ENCODE measurements at places on chromosomes 7 and 10. TPM values are rescaled to one million over a fixed set of nuclear protein-coding genes. Genes with fewer than 3 reads are reported as not detected.
A peak's percentile ranks its signal among the peaks of the same experiment; 100 is the strongest.

Gene STEAP1
- not detected for total RNA-seq

Gene ASL
- total RNA-seq, result 34.1 TPM

Gene CFAP46
- total RNA-seq, result not detected

Gene KEL
- 1.1 TPM for total RNA-seq

Gene DGKI
- not detected for total RNA-seq

Gene TM9SF3
- total RNA-seq, result 75.4 TPM

Gene DUS4L
- 10.3 TPM for total RNA-seq

Gene GJD4
- not detected for total RNA-seq

Gene ARHGEF5
- 10.0 TPM for total RNA-seq

DNA sequence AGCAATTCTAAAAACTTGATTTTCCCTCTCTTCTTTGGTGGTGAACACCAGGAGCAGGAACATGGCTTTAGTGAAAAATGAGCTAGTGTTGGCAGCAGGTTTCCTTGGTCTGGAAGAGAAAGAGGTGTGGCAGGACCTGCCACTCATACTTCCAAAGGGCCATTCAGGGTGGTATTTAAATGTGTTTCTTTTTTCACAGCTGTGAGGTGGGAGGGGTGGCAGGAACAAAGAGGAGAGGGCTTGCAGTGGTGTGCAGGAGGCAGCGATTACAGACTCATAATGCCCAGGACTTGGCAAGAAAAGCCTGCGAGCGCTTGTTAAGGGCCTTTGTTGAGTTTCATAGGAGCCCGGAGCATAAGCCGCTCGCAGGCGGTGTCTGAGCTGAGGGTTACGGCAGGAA lies 36.8 kb downstream of the WIPF3 start:
- H3K36me3 ChIP-seq, result no peaks in the 10 kb centered on the region
- no peak overlapping the region for H3K4me3 ChIP-seq
- no peak overlapping the region for H3K27ac ChIP-seq
- H3K27me3 ChIP-seq, result peaks cover 13% of the 10 kb centered on the region
- no peak for DNase-seq
- H3K4me1 ChIP-seq, result no peaks in the 10 kb centered on the region

- no peaks in the 10 kb centered on the region for H3K27me3 ChIP-seq
- H3K4me1 ChIP-seq, result no peaks in the 10 kb centered on the region
- H3K27ac ChIP-seq, result no peak overlapping the region
- DNase-seq, result no peak
- H3K36me3 ChIP-seq, result no peaks in the 10 kb centered on the region
Observed at GRCh38 chr10:131821378-131822012, 79.3 kb upstream of the PPP2R2D start.

- H3K27ac ChIP-seq, result no peak overlapping the region
- peaks cover 20% of the 10 kb centered on the region for H3K36me3 ChIP-seq
- no peaks in the 10 kb centered on the region for H3K27me3 ChIP-seq
- peak; percentile 26 for DNase-seq
Observed at GRCh38 chr7:875476-876076, 778 bp upstream of the GET4 start.

DNA sequence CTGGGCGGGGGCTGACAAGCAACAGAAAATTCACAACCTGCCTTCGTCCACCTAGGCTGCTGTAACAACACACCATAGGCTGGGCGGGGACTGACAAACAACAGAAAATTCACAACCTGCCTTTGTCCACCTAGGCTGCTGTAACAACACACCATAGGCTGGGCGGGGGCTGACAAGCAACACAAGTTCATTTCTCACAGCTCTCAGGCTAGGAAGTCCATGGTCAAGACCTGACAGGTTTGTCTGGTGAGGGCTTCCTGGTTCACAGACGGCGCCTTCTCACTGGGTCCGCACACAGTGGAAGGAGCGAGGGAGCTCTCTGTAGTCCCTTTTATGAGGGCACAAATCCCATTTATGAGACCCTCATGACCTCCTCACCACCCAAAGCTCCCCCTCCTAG lies 52.2 kb downstream of the DIP2C start:
- no peak for DNase-seq
- no peaks in the 10 kb centered on the region for H3K36me3 ChIP-seq
- peaks cover 19% of the 10 kb centered on the region for H3K27me3 ChIP-seq
- no peak overlapping the region for H3K4me3 ChIP-seq
- no peak overlapping the region for H3K27ac ChIP-seq

DNA sequence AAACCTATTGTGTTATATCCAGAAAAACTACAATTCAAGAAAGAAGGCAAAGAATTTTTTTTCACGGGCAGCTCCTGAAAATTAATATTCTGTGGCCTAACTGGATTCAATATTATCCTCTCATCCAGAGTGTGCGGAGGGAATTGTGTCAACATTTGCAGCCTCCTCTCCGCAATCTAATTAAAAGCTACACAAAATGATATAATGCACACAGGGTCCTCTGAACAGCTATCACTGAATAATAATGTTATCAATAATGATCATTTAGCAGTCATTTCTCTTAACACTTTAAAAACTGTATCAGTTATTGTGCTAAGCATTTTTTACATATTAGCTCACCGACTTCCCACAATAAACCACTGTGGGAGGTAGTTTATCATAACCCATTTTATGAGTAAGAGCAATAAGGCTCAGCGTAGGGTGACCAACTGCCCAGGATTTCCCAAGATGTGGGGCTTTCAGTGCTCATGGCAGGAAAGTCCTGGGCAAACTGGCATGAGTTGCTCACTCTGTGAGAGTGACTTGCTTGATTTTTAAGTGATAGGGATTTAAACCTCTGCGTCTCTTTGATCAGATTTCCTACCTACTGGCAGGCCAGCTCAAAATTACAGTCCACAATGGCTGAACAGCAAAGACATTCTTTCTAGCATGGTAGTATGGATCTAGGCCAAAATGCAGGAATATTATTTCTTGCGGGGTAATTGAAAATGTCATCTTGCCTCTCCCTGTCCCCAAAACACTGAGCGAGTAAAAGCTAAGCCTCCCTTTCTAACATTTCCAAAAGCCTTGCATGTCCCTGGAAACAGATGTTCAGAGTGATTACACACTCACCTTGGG lies 65.7 kb downstream of the AOAH start:
- H3K36me3 ChIP-seq, result peaks cover 11% of the 10 kb centered on the region
- H3K4me1 ChIP-seq, result peaks cover 24% of the 10 kb centered on the region
- DNase-seq, result no peak
- H3K27ac ChIP-seq, result no peak overlapping the region
- no peak overlapping the region for H3K4me3 ChIP-seq

DNA sequence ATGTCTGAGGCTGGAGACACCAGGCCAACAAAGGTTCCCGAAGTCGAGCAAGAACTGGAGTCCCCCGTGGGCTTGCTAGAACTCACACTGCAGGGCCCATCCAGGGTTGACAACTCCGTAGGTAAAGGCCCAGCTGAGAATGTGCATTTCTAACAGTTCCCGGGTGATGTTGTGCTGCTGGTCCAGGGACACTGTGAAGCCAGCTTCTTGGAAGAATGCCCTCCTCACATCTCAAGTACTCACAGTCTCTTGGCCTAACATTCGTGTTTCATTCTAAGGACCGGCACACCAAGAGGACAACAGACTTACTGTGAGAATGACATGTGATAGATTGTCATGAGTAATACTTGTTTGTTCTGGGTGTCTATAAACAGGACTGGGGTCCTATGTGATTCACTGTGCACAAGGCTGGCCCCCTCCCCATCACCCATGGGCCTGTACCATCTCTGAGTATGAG lies 682.3 kb upstream of the IGFBP3 start:
- no peak for DNase-seq
- no peaks in the 10 kb centered on the region for H3K4me1 ChIP-seq
- no peak overlapping the region for H3K4me3 ChIP-seq
- H3K27ac ChIP-seq, result no peak overlapping the region
- H3K27me3 ChIP-seq, result no peaks in the 10 kb centered on the region

- no peaks in the 10 kb centered on the region for H3K27me3 ChIP-seq
- no peaks in the 10 kb centered on the region for H3K36me3 ChIP-seq
- no peak overlapping the region for H3K4me3 ChIP-seq
Observed at GRCh38 chr7:110780712-110781111, 310.2 kb upstream of the LRRN3 start.

DNA sequence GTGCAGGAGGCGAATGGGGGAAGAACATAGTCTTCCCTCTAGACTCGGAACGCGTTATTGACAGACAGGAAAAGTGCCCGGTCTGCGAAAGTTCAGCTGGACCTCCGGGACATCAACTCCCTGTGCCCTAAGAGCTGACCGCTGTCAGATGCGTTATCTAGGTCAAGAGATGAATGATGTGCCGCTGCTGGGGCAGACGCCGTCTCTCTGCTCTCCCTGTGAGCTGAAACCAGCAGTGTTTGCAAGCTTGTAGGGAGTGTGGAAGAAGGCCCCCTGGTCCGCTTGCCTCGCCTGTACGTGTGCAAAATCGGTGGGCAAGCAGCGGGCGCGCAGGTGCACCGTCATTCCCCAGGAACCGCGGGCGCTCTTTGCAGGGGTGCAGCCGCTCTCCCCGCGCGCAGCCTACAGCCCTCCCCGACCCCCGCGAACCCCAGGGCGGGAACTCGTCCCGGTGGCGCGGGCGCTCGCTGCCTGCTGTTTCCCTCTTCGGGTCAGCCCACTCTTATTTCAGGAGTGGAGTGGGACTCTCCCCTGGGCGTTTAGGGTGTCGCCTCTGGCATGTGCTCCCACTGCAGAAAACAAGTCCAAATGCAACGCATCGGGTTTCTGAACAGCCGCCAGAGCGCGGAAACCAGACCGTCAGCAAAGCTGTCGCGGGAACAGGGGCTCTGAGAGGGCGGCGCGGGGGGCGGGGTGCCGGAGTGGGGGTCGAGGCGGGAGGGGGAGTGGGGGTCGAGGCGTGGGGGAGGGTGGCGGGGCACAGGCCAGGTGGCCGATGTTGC lies 1.8 kb upstream of the PFKFB3 start:
- peak overlapping the region; percentile 84 for H3K27ac ChIP-seq
- DNase-seq, result peak; percentile 50
- peaks cover 22% of the 10 kb centered on the region for H3K36me3 ChIP-seq
- H3K27me3 ChIP-seq, result no peaks in the 10 kb centered on the region

DNA sequence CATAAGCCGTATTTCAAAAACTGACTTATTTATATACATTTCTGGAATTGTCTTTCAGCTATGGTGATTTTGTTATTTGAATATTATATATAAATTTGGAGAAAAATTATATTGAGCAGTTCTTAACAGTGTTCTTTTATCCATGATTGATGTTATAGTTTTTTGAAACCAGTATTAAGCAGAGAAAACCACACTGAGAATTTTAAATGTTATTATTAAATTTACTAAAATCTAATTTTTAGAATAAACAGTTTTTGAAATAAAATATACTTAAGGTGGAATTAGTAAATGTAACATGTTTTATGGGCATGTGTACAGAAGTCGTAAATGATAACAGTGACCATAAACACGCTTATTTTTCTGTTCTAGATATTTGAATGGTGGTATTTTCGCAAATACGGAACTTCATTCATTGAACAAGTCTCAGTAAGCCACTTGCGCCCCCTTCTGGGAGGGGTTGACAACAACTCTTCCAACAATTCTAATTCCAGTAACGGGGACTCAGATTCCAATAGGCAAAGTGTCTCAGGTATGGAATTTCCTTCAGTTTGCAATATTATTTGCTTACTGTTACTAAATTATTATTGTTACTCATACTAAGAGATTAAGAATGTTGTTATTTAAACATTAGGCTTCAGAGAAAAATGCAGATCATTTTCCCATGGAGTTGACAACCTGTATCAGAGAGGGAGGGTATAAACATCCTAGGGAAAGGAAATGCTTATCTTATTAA lies 166.1 kb downstream of the ST7 start:
- H3K4me3 ChIP-seq, result no peak overlapping the region
- H3K27me3 ChIP-seq, result no peaks in the 10 kb centered on the region
- no peaks in the 10 kb centered on the region for H3K36me3 ChIP-seq
- H3K27ac ChIP-seq, result no peak overlapping the region
- no peaks in the 10 kb centered on the region for H3K4me1 ChIP-seq
- peak; percentile 83 for DNase-seq

GRCh38 chr7:131605280-131605878 lies 49.0 kb upstream of the PODXL start:
- no peaks in the 10 kb centered on the region for H3K4me1 ChIP-seq
- H3K27ac ChIP-seq, result no peak overlapping the region
- no peaks in the 10 kb centered on the region for H3K36me3 ChIP-seq
- H3K4me3 ChIP-seq, result no peak overlapping the region
- no peak for DNase-seq

DNA sequence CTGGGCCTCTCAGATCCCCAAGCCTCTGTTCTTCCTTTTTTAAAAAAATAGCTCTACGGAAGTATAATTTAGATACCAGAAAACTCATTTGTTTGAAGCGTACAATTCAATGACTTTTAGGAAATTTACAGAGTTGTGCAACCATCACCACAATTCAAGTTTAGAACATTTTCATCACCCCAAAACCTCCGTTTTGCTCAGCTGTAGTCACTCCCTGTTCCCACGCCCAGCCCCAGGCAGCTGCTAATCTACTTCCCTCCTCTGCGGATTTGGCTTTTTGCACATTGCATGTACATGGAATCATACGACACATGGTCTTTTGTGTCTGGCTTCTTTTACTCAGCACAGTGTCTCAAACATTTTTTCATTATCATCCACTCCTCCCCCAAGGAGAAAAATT lies 229.2 kb downstream of the TCF7L2 start:
- no peaks in the 10 kb centered on the region for H3K27me3 ChIP-seq
- no peaks in the 10 kb centered on the region for H3K36me3 ChIP-seq
- H3K4me1 ChIP-seq, result no peaks in the 10 kb centered on the region
- DNase-seq, result no peak
- H3K4me3 ChIP-seq, result no peak overlapping the region

DNA sequence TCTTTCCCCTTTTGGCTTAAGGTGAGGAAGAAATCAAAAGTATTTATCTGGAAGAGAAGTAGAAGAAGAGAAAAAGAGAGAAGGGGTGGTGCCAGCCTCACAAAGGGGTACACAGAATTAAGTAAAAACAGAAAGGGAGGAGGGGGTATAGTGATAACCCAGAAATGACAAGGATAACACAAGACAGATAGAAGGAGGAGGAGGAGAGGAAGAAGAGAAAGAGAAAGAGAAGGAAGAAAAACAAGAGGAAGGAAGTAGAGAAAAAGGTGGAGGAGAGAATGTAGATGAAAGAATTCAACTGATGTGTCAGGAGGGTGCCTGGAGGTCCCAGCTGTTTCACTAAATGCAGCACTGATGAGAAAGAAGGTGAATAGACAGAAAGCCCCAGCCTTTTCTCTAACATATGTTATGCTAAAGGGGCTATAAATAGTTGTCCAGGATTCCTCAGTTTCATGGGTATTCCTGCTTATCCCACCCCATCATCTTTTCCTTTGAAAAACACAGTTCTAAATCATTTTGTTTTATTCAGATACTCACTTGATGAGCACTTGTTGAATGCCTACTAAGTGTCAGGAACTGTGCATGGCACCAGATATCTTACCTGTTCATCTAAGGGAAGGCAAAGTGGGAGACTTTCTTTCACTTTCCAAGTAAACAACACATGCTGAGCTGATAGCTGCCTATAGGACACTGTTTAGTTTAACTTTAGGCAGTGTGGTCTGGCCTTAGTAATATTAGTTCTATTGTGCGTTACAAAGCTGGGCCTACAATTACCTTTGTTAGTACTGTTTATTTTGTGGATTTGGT lies 8.0 kb downstream of the SEMA3E start:
- H3K27ac ChIP-seq, result no peak overlapping the region
- H3K27me3 ChIP-seq, result no peaks in the 10 kb centered on the region
- H3K36me3 ChIP-seq, result no peaks in the 10 kb centered on the region
- DNase-seq, result no peak
- no peak overlapping the region for H3K4me3 ChIP-seq
- no peaks in the 10 kb centered on the region for H3K4me1 ChIP-seq

GRCh38 chr10:119919826-119920225 lies 27.3 kb downstream of the SEC23IP start:
- DNase-seq, result no peak
- H3K27ac ChIP-seq, result no peak overlapping the region
- H3K36me3 ChIP-seq, result peaks cover 48% of the 10 kb centered on the region
- peaks cover 14% of the 10 kb centered on the region for H3K4me1 ChIP-seq

- H3K4me3 ChIP-seq, result no peak overlapping the region
- H3K27me3 ChIP-seq, result peaks cover 2% of the 10 kb centered on the region
- no peaks in the 10 kb centered on the region for H3K36me3 ChIP-seq
- no peaks in the 10 kb centered on the region for H3K4me1 ChIP-seq
- H3K27ac ChIP-seq, result no peak overlapping the region
- no peak for DNase-seq
Observed at GRCh38 chr10:27622596-27622995, 118.5 kb downstream of the RAB18 start.

Data from activated CD8-positive, alpha-beta T cell treated with anti-CD3 and anti-CD28 coated beads, Interleukin-2, amount 10 ng/mL, durations not matched to agents 7 days and 5 days (primary cell).